ENCODE measurements at places on chromosomes 2 and 18.

DNA sequence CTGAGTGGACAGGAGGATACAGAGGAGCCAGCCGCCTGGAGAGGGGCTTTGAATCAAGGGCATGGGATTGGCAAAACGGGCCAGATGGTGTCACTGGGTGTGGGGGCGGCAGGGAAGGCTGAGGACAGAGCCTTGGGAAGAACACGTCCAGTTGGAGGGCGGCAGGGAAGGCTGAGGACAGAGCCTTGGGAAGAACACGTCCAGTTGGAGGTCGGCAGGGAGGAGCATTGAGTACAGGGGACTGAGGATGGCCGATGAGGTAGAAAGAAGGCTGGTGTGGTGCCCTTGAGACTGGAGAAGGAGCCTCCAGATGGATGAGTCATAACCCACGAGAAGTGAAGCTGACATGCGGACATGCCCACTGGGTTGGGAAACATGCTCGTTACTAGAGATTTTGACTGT lies 4.5 kb downstream of the HES6 start:
- no peak overlapping the region for H3K27ac ChIP-seq
- H3K4me1 ChIP-seq: peaks cover 8% of the 10 kb centered on the region
- no peak overlapping the region for H3K4me3 ChIP-seq
- H3K27me3 ChIP-seq: no peaks in the 10 kb centered on the region

DNA sequence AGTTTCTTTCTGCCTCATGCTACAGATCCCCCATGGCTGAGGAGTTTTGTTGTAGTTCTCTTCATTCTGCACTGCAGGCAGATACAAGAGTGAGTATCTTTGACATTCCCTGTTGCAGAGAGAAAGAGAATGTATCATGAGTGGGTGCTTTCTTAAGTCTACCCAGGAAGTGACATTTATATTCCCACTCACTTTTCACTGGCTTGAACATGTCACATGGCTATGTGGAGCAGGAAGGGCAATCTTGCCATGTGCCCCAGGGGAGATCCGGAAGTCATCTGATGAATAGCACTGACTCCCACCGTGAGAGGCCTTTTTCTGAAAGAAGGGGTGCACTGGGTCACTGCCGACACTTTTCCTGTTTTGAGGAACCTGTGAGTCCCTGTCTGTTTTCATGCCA lies 66.4 kb upstream of the BOD1L2 start:
- DNase-seq: peak; percentile 15
- H3K36me3 ChIP-seq: no peaks in the 10 kb centered on the region
- peaks cover 8% of the 10 kb centered on the region for H3K4me1 ChIP-seq
- no peaks in the 10 kb centered on the region for H3K27me3 ChIP-seq
- no peak overlapping the region for H3K27ac ChIP-seq
- no peak overlapping the region for H3K4me3 ChIP-seq

DNA sequence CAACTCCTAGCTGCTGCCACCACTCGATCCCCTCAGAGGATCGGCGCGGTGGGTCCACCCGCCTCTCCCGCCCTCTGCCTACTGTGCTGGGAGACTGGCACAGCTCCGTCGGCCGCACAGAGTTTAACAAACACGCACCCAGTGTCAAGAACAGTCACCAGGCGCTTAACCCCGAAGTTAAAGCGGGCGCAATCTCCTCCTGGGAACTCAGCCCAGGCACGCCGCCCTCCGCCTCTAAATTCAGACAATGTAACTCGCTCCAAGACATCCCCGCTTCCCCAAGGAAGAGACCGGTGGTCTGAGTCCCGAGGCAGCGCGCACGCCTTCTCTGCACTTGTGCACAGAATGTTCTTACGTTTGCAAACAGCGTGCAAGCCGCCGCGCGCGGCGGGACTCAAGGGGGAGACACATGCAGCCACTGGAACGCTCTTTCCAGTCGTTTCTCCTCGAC lies 533 bp downstream of the CXCR4 start:
- no peaks in the 10 kb centered on the region for H3K36me3 ChIP-seq
- peaks cover 99% of the 10 kb centered on the region for H3K27me3 ChIP-seq
- H3K4me3 ChIP-seq: peak overlapping the region; percentile 27
- H3K27ac ChIP-seq: no peak overlapping the region

DNA sequence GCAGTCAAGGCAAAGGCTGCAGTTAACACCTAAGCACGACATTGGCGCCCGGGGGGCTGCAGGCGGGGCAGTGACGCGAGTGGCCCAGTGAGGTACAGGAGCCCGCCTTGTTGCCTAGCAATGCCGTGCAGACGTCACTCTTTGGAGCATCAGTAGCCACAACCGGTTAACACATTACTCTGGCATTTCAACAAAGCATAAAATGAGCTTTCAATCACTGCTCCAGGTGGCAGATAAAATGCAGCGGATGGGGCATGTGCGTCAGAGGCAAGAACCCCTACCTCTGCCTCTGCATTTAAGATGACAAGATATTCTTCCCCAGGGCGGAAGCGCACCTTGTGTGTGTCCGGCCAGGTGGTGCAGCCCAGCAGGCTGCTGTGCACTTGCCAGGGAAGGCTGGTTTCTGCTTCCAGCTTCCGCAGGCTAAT lies 139.4 kb downstream of the MTCL1 start:
- no peak for DNase-seq
- no peaks in the 10 kb centered on the region for H3K36me3 ChIP-seq
- no peak overlapping the region for H3K27ac ChIP-seq

All from A673 (cell line).